ENCODE measurements at places on chromosomes 4 and X.

DNA sequence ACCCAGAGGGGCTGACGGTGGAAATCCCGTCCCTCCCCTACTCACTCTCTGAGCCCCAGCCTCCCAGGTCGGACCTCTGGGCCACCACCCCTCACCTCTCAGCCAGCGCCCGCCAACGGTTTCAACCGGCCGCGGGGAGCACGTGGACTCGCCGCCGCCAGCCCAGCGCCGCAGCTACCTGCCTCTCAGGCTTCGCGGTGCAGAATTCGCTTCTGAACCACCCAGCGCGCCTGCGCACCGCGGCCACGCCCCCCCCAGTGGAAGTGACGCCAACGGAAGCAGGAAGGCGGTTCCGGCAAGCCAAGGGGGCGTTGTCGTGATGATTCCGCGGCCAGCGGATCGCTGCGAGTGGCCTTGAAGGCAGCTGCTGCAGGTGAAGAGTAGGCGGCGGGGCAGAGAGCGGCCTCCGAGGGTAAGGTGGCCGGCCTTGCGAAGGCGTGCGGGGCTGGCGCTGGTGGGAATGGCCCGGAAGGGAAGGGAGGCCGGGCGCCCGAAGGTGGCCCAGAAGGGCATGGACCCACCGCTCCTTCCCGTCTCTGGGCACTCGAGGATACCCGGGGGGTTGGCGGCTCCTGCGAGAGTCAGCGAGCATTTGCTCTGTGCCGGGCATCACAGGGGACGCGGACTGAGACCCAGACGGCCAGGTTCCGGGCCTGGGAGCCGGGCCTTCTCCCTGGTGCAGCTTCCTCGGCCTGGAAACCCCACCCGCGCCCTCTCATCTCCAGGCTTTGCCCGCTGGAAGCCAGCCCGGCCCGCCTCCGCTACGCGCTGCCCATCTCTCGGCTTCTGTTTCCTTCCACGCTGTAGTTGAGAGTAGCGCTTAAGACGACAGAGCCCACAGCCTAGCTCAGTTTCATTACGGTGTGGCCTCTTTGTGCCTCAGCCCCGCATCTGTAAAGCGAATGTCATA lies at the start of the genes LYAR and ZBTB49:
TSS of gene LYAR (minus strand) at position 214 of the 910 bp plus-strand sequence. CDS start 6,412 bp downstream, outside the sequence.
TSS of gene ZBTB49 (plus strand) at position 311 of the 910 bp plus-strand sequence. CDS start 9,695 bp downstream, outside the sequence.
- peak; percentile 12 for DNase-seq

- DNase-seq = no peak
Observed at GRCh38 chr4:66223068-66223703, 552.9 kb upstream of the EPHA5 start.

DNA sequence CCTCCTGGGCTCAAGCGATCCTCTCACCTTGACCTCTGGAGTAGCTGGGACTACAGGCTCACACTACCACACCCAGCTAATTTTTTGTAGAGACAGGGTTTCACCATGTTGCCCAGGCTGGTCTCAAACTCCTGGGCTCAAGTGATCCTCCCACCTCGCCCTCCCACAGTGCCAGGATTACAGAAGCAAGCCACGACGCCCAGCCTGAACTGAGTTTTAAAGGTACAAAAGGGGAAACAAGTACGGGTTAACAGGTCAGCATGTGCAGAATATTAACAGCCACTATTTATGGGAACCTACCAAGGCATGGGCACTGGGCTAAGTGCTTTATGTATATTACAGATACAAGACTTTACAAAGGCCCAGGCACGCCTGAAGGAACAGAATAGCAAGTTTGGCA lies 164.3 kb upstream of the GPC4 start:
- no peak for DNase-seq

DNA sequence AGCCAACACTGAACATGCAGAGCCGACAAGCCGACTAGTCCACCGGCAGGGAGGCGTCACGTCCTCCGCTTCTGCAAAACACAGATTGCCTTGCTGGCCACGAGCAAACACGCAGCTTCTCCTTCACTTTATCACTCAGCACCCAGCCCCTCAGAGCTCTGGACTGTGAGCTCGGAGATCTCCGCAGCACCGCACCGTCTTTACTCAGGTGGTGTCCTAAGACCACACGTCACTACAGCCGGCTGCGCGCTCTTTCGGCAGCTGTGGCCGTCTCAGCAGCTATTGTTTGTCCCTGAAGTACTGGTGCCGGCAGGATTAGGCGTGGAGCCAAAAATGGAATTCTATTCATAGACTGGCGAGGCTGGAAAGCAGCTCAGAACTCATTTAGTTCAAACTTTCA lies 72.0 kb downstream of the FAT1 start:
- DNase-seq = peak; percentile 74

GRCh38 chr4:67871867-67872266 lies 11.9 kb downstream of the TMPRSS11D start:
- DNase-seq = no peak

GRCh38 chr4:40394236-40394635 lies 59.1 kb downstream of the CHRNA9 start:
- no peak for DNase-seq

DNA sequence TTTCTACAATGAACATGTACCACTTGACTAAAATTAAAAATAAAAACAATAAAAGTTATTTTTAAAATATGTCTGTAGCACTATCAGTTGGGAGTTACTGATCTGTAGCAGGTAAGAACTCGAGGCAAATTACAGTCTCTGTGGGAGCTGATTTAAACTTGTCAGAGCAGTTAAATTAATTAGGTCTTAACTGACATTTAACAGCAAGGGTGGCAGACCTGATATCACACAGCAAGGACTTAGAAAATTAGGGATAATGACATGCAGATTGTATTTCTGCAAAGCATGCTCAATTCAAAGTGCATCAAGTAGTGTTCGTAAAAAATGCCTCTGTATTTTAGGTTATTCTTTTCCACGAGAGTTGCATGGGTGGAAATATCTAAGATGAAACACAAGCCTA lies 208.9 kb downstream of the SPATA18 start:
- no peak for DNase-seq

Measured in NCI-H2029 treated with DMSO at 0.1 percent for 48 hours (cell line).